ENCODE measurements at places on chromosomes 11 and 22.

DNA sequence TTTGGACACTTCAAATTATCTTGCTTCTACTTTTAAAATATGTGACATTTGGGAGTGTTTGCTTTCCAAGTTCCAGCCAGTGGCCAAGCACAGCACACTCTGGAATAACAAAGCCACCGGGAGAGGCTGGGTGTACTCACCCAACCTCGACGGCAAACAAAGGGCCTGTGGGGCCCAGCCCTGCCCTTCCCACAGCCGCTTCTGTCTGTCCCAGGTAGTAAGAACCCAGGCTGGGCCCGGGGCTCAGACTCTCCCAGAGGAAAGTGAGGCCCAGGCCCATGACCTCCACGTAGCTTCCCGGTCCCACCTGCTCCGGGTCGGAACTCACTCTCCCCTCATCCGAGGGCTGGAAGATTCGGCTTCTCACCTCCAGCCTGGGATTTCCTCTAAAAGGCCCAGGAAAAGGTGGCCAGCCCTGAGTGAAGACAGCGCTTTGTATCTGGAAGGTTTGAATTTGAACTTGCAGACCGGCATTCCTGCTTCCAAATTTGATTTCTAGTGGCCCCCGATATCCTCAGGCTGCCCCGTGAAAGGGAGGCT lies 93.5 kb downstream of the CELSR1 start:
- DNase-seq, result no peak

DNA sequence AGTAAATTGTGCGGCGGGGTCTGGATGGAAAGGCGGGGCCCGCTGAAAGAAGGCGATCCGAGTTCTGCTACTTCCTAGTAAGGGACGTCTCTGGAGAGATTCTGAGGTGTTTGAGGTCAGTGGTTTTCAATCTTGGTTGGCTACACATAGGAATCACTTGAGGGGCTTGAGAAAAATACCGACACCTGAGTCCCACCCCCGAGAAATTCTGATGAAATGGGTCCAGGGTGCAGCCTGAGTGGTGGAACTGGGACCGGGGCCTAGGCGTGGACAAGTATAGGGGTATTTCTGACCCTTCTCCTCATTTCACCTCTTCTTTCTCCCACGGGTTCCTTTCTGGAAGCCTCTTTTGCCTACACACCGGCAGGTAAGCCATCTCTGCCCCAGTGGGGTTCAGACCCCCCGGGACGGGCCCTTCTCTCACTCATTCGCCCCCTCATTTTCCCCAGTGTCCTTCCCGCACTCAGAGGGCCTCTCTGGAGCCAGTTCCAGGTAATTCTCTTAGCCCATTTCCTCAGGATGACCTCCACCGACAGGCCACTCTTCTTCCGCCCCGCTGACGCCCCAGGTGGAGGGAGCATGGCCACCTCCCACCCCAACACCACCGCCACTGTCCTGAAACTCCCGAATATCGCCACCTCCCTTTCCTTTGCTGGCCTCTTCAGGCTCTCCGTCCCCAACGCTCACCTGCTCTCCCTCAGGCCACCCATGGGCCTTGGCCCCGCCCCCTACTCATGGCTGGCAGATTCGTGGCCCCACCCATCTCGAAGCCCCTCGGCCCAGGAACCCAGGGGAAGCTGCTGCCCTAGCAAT lies 11.8 kb downstream of the ROBO3 start:
- no peak for DNase-seq

- DNase-seq, result no peak
Observed at GRCh38 chr11:115117956-115118493, 386.2 kb downstream of the CADM1 start.

DNA sequence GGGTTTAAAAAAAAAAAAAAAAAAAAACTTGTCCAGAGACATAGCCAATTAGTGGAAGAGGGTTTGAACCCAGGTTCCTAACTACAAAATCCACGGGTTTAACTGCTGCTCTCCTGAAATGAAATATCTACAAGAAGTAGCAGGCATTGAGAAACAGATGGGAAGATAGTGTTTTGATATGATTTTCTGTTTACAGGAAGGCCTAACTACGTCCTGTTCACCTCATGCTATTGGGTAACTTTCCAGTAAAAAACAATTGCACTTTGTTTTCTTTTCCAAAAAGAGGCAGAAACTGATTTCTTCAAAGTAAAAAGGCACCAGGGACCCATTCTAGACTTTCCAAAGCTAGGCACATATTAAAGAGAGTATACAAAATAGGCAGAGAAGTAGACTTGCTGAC lies 5.9 kb upstream of the C11orf91 start:
- DNase-seq, result no peak

- DNase-seq, result no peak
Observed at GRCh38 chr22:41722496-41722895, 23.2 kb downstream of the MEI1 start.

DNA sequence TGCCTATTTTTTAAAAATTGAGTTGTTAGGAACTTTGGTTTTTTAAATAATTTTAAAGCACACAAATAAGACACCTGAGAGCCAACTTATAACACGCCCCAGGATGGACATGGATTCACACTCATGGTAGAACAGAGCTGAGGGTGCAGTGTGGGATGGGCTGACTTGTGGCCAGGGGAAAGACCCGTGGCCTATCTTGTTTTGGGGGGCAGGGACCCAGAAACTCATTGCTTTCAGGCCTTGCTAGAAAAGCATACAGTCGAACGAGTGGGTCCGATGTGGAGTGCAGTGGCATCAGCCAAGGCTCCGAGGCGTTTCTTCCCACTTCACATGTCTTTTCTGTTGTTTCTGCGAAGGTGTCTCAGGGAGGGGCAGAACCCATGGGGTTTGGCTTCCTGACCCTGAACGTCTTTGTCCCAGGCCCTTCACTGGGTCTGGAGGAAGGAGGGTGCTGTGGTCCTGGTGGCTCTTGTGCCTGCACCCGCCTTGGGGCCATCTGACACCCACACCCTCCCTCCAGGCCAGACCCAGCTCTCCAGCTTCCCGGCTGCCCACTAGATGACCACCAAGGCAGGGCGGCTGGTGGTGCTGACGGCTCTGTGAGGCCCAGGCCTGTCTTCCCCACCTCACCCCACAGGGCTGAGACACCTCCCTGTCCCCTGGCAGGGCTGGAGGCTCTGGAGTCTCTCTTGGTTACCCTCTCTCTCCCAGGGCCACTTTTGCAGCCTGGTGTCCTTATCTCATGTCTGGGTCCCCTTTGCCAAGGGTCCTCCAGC lies 120.8 kb downstream of the KCNQ1 start:
- DNase-seq, result no peak

DNA sequence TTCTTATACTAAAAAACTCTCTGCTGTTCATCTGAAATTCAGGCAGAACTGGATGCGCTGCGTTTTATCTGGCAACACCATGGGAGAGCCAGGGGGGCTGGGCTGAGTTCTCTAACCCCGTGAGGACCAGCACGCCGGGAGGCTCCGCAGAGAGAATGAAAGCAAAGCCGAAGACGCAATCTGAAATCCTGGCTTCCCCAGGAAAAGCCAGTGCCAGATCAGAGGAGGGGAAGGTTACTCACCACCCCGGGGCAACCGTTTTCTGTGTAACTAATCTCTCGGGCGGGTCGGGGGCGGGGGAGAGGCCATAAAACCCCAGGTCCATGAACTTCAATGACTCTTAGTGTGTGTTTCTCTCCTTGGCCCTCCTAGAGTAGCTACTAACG lies 99.4 kb downstream of the SHANK2 start:
- no peak for DNase-seq

GRCh38 chr22:20783300-20783673 lies 9.4 kb downstream of the SERPIND1 start:
- DNase-seq, result no peak

DNA sequence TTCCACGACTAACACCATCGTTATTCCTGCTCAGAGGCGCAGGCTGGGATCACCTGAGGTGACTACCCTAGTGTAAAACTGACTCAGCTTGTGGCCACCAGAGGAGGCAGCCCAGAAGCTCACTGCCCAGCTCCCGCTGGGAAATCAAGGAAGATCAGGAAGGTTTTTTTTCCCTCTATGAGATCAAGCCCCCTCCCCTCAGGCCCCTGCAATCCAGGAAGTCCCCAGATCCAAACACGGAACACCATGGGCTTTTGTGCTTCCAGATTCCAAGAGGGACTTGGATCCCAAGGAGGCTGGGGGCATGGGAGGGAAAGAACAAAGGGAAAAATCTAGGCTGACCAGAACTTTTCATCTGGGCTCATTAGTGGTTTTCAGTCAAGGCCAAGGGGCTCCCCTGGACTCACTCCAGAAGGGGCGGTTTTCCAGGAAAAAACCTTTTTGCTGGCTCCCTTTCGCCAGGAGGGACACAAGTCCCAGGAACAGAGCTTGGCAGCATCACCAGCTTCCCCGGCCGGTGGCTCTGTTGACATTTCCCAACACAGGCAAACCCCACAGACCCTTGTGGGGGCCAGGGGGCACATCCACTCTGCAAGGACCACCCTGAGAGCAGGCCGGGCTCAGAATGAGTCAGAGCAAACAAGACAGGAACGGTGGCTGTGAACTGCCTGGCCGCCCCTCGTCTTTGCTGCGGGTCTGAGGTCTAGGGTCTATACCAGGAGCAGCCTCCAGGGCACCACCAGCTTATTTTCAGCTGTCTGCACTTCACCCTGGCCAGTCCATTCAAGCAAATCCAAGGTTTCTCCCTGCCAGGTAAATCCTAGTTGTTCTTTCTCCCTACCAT lies 36.8 kb downstream of the MYH9 start:
- DNase-seq, result no peak

- no peak for DNase-seq
Observed at GRCh38 chr22:50027639-50028537, 15.3 kb upstream of the IL17REL start.

- no peak for DNase-seq
Observed at GRCh38 chr11:83410605-83411565, 124.7 kb upstream of the CCDC90B start.

DNA sequence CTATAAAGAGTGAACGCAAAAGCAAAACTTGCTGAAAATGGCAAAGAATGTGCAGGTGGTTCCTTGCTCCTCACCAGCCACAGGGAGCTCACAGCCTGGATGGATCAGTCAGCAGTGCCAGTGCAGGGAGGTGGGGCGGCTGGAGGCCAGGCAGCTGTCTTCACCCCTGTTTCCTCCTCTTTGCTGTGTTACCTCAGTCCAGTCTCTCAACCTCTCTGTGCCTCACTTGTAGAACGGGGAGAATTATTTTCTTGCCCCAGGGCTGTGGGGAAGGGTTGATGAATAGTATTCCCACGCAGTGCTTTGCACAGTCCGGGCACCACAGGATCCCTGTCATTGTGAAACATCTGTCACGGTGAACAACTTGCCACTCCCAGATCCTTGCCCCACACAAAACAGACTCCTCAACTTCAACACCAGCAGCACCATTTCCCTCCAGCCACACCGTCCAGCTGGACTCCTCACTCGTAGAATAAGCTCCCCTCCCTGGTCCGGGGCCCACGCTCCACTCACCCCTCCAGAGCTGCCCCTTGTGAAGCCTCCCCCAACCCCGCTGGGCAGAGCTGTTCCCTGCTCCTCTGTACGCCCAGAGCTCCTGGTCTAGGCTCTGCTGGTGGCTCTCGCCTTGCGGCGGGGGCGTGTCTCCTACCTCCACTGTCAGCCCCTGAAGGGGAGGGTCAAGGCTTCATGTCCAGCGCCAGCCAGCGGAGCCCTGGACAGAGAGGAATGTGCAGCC lies 27.7 kb downstream of the MPPED1 start:
- DNase-seq, result no peak

DNA sequence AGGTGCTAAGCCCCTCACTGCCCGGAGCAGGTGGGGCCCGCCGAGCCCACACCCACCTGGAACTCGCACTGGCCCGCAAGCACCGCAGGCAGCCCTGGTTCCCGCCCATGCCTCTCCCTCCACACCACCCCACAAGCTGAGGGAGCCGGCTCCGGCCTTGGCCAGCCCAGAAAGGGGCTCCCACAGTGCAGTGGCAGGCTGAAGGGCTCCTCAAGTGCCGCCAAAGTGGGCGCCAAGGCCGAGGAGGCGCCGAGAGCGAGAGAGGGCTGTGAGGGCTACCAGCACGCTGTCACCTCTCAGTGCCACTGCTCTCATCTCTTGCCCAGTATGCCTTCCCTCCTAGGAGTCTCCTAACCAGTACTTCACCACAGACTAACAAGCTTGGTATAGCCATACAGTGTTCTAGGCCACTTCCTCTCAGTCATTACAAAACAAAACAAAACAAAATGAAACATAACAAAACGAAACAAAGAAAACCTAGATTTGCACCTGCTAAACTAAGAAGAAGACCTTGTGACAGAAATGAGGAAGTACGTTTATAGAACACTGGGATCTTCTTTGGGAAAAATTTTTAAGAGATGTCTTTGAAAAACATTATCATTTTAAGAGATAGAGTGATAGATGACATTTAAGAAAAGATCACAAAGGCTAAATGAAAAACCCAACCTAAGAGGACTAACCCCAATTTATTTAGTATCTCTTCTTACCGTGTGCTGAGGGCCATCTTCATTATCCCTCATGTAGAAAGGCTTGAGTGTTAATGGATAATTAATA lies 47.7 kb upstream of the GAB2 start:
- DNase-seq, result no peak

GRCh38 chr22:26958378-26958777 lies 301.0 kb downstream of the MIAT start:
- no peak for DNase-seq

- DNase-seq, result no peak
Observed at GRCh38 chr11:62953811-62954210, 31.0 kb downstream of the SLC22A6 start.

DNA sequence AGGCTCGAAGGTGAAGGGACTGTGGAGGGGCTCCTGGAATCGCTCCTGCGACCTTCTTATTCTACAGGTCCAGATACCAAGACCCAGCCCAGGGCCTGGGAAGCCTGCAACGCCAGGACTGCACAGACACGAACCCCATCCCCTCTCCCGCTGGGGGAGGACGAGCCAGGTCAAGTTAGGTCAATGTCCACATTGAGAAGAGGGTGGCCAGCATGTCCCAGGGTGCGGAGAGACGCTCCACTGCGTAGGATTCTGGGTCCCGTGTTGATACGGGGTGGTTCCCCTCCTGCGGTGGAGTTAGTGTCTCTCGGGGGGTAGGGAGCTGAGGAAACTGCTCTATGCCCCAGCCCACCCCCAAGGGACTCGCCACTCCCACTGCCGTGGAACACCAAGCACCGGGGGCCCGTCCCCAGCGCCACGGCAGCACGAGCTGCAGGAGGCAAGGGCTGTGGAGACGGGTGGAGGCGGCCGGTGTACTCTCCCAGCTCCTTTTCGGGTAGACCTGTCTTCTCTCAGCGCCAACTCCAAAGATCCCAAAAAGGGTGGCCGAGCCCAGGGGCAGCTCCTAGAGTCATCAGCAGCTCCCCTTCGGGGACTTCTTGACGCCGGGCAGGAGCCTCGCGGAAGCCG lies 1.6 kb downstream of the GSC2 start:
- no peak for DNase-seq

All from naive thymus-derived CD8-positive, alpha-beta T cell (primary cell).